ENCODE measurements at places on chromosomes 7 and 10. TPM values are rescaled to one million over a fixed set of nuclear protein-coding genes. Genes with fewer than 3 reads are reported as not detected.

DNA sequence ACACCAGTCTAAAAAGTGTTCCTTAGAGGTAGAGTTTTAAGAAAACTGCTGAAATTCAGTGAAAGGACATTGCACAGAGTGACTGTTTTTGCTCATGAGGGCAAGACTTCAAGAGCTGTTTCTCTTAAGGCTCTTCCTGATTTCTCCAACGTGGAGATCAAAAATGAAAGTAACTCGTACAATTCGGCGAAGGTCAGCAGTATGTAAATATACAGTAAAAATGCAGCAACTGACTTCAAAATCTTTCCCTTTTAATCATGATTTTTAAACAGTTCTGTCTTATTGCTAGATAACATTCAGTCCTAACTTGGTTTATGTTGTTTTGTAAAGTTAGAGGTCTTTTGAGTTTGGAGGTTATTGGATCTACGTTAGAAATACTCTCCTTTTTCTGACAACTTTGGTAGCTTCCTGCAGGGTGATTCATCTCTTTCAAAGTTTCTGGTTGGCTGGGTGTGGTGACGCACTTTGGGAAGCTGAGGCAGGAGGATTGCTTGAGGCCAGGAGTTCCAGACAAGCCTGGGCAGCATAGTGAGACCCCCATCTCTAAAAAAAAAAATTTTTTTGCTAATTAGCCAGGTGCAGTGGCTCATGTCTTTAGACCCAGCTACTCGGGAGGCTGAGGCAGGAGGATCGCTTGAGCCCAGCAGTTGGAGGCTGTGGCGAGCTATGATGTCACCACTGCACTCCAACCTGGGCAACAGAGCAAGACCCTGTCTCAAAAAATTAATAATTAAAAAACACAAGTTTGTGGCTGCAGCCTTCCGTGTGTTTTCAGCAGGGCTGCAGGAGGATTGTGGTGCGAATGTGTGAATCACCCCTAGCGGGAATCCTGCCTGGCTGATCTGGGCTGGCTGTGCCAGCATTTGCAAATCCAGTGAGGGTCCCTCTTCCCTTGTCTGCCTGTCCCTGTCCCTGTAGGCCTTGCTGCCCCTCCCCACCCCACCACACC is 29.2 kb upstream of the AP5Z1 start:
- no peak for DNase-seq

DNA sequence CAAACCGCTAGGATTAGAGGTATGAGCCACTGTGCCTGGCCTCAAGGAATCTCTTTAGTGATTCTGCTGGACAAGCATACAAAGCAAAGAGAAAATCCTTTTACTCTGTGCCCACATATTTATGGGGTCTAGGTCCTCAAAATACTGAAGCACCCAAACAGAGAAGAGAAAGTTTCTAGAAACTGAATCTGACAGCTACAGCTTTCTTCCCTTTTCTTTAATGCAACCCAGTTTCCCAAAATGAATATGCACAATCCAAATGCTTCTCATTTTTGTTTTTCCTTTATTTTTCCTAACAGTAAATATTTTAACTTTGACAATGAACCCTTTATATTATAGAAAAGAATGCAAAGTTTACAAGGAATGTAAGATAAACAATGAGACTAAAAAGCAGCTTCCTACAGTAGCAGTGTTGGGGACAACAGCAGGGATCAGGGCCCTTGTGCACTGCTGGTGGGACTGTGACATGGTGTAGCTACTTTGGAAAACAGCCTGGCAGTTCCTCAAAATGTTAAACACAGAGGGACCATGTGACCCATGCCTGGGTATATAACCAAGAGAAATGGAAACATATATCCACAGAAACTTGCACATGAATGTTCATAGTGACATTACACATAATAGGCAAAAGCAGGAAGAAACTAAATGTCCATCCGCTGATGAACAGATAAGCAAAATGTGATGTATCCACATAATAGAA is 325.2 kb downstream of the PRPF18 start:
- no peak for DNase-seq

DNA sequence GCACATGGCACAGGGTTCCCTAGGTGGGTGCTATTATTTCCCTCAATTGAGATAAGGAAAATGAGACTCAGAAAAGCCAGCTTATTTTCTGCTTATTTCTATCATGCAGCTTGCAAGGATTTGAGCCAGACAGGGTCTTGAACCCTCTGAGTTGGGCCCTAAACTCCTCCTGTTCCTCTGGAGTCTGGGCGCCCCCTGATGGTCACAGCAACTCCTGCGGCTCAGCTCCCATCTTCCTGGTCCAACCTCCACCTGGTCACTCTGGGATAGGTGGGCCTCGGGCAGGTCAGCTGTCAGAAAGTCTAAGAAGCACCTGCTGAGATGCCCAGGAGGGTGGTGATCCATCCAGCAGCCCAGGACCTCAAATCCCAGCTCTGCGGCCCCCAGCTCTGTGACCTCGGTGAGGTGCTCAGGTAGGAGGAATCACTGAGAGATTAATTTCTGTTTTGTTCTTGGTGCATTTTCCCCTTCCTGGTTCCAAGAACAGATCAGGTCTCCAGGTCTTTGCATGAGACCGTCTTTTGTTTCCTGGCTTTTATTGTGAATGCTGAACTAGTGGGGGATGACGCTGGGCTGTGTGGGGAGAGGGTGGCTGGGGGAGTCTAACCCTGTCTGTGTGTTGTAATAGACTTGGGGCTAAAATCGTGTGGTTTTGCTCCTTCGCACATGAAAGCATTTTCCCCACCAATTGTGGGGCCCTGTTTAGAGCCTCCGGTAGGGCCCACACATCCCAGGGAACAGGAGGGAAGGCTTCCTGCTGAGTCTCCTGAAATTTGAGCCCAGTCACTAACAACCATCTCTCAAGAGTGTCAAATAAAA is 32.8 kb downstream of the TMEM130 start:
- DNase-seq: no peak

The OR6V1 gene
- total RNA-seq: not detected

DNA sequence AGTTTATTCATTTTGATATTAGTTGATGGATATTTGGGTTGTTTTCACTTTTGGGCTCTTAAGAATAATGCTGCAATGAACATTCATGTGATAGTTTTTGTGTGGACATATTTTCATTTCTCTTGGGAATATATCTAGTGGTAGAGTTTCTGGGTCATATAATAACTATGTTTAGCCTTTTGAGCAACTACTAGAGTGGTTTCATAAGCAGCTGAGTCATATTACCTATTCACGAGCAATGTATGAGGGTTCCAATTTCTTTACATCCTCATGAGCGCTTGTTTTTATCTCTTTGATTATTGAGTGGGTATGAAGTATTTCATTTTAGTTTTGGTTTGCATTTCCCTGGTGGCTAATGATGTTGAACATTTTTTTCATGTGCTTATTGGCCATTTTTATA is 182.6 kb downstream of the PON1 start:
- no peak for DNase-seq

The PRR15 gene
- 1.3 TPM for total RNA-seq

DNA sequence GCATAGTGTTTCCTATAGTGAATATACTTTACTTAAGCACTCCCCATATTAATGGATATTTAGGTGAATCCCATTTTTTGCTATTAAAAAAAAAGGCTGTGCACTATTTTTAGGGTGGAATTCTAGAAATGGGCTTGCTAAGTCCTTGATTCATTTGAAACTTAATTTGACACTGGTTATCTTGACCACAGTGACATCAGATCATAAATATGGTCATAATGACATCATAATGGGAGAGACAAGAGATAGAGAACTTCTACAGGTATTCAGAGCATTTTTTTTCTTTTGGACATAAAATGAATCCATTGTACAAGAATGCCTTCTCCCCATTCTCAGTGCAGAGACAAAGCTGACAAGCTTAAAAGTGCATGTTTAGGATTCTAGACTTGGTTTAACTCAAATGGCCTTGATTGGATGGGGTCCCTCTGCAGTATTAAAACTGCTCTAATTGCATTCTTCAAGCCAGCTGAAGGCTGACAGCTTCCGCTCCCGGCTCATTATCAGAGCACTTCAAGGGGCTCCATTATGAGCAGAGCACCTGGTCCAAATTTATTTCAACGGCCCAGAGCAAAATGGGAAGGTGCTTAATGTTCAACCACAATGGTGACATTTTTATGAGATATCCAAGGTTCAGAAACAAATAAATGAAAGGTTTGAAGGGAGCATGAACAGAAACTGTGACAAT is 104.8 kb downstream of the JAZF1 start:
- no peak for DNase-seq

The SORCS3 gene
- not detected for total RNA-seq

The RPEL1 gene
- not detected for total RNA-seq

All from left cardiac atrium (tissue), 4 donors.